Breast epithelium (tissue), 4 donors: ENCODE measurements at places on chromosomes 11 and 22. TPM values are rescaled to one million over a fixed set of nuclear protein-coding genes. Genes with fewer than 3 reads are reported as not detected.

GRCh38 chr22:21042978-21043859, 2.5 kb upstream of the LRRC74B start:
- H3K4me1 ChIP-seq, result no peaks in the 10 kb centered on the region
- no peaks in the 10 kb centered on the region for H3K27me3 ChIP-seq
- H3K36me3 ChIP-seq, result no peaks in the 10 kb centered on the region
- no peak for DNase-seq

GRCh38 chr11:17347676-17348075, 3.9 kb upstream of the NCR3LG1 start:
- H3K27ac ChIP-seq, result no peak overlapping the region
- H3K4me3 ChIP-seq, result no peak overlapping the region
- H3K4me1 ChIP-seq, result no peaks in the 10 kb centered on the region

The OR2AG2 gene
- not detected for total RNA-seq

The SEZ6L gene
- 0.16 TPM for total RNA-seq

DNA sequence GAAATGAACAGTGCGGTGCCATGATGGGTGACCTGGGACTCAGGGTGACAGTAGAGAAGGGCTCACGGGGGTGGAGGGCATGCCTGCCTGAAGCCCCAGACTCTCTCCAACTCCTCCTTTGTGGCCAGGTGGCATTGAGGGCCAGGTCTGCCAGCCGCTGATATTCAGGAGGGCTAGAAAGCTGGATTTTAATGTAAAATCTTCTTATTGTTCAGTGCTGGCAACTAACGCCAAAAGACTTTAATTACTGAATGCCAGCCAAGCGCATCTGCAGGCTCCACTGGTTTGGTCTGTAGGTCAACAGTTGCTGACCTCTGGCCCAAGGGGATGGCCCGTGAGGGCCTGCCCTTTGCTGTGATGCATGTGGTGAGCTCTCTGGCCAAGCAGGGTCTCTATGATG, 10.3 kb downstream of the MRGPRG start:
- no peaks in the 10 kb centered on the region for H3K27me3 ChIP-seq
- H3K36me3 ChIP-seq, result no peaks in the 10 kb centered on the region
- no peak for DNase-seq
- H3K4me1 ChIP-seq, result no peaks in the 10 kb centered on the region
- no peak overlapping the region for H3K27ac ChIP-seq

- no peak for DNase-seq
- H3K27ac ChIP-seq, result no peak overlapping the region
- no peaks in the 10 kb centered on the region for H3K27me3 ChIP-seq
Observed at GRCh38 chr22:21681566-21682370, 16.0 kb downstream of the PPIL2 start.

- no peaks in the 10 kb centered on the region for H3K27me3 ChIP-seq
- no peak overlapping the region for H3K27ac ChIP-seq
- no peak overlapping the region for H3K4me3 ChIP-seq
- no peaks in the 10 kb centered on the region for H3K36me3 ChIP-seq
- DNase-seq, result no peak
Observed at GRCh38 chr11:73859671-73860070, 17.0 kb downstream of the COA4 start.

DNA sequence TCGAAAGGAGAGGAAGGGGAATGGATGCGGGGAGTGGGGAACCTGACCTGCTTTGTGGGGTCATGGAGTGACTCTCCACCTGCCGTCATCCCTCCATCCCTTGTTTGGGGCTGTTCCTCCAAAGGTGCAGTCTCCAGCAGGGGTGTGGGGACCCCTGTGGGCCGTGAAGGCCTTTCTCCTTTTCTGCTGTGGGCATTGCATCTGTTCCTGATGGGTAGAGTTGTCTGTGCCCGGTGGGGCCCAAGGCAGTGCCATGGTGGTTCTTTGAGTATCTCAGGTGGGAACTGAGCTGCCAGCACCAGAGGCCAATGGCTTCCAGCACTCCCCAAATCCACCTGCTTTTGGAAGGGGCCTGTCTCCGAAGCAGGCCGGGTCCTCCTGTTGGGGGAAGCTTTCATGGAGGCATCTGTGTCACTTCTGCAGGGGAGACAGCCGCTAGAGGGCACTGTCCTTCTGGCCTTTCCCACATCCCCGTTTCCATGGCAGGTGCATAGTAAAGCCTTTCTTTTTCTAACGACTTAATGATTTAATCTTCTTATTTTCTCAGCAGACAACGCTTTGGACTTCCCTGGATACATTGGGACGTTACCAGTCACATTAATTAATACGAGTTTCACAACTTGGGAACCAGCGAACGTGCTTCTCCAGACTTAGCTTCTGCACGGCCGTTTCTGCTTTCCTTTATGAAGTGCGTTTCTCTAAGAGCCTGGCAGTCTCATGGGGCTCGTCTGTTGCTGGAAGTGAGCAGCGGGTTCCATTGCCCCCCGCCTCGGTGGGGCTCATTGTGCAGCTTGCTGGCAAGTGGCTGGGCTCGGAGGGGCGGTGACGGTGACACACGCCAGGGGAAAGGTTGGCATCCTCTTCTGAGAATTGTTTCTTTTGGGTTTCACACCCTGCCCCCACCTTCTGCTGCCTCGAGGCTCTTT, 57.1 kb downstream of the PARVB start:
- no peaks in the 10 kb centered on the region for H3K27me3 ChIP-seq
- H3K36me3 ChIP-seq, result no peaks in the 10 kb centered on the region
- no peaks in the 10 kb centered on the region for H3K4me1 ChIP-seq
- H3K27ac ChIP-seq, result no peak overlapping the region
- peak; percentile 59 for DNase-seq

- no peak overlapping the region for H3K27ac ChIP-seq
- H3K4me3 ChIP-seq, result no peak overlapping the region
- no peak for DNase-seq
Observed at GRCh38 chr11:77042111-77042726, 8.0 kb downstream of the B3GNT6 start.

DNA sequence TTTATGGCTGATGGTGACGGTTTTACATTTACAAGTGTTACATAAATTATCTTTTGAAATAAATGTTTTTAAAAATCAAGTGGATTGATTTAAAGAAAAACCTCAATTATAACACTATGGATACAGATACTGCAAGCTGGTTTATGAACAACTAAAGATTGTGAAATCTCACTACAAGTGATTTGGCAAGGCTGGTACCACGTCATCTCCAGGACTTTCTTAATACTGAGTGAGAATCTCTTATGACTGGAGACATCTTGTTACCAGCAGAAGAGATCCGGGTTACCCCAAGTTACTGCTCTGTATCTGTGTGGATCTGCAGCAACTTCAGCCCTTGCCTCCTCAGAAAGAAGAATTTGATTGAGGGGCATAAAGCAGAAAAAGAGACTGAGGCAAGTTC, 452.9 kb downstream of the MN1 start:
- no peak for DNase-seq
- no peaks in the 10 kb centered on the region for H3K27me3 ChIP-seq
- no peaks in the 10 kb centered on the region for H3K36me3 ChIP-seq
- H3K27ac ChIP-seq, result no peak overlapping the region
- H3K4me3 ChIP-seq, result no peak overlapping the region

The F2 gene
- not detected for total RNA-seq

The DEFB131B gene
- total RNA-seq, result not detected

DNA sequence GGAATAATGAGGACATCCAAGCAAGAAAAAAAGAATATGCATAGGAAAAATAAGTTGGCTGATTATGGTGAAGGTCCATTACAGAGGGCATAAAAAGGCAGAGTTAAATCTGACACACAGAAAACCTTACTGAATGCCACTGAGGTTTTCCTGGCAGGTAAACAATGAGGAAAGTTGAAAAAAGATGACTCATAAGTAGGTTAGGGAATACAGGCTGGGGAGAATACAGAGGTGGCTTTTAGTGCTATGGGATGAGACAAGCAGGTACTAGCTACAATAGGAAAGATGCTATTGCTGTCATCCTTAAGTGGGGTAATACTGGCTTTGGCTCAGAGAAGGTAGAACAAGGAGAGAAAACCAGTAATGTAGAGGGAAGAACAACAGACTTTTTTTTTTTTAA, 44.7 kb downstream of the CSTF3 start:
- H3K4me1 ChIP-seq, result no peaks in the 10 kb centered on the region
- no peak for DNase-seq
- H3K27me3 ChIP-seq, result no peaks in the 10 kb centered on the region
- no peak overlapping the region for H3K27ac ChIP-seq

- no peak for DNase-seq
- H3K4me1 ChIP-seq, result no peaks in the 10 kb centered on the region
- H3K27me3 ChIP-seq, result no peaks in the 10 kb centered on the region
Observed at GRCh38 chr11:108895579-108896480, 231.0 kb downstream of the DDX10 start.

DNA sequence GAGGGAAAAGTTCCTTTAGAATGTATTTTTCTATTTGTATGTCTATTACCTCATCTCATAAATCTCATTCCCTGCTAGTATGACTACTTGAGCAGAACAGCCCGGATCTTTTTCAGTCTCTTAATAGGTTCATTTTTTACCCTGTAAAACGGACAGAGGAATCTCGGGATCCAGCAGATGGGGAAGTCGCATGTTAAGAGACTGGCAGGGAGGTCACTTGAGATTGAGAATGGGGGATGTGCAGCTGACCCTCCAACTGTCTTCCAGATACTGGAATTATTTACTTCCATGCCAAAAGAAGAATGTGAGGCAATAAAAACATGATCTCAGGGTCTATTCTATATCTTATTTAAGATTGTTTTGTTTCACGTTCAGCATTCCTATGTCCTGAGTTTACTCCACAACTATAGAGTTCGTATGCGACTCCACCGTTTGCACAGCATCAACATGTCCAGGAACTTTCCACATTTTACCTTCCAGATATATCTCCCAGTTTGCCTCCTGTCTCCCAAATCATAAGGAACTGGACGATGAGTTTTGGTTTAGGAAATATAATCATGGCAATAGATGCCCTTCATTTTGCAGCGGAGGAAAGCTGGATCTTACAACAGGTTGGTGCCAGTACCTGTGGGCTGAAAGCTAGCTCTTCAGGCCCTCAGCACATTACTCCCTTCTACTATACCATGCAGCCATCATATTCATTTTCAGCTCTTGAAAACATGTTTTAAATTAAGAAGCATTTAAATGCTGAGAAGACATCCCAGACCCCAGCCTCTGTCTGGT, 181.5 kb downstream of the MAML2 start:
- no peaks in the 10 kb centered on the region for H3K27me3 ChIP-seq
- no peak for DNase-seq
- no peak overlapping the region for H3K4me3 ChIP-seq
- H3K36me3 ChIP-seq, result no peaks in the 10 kb centered on the region
- H3K4me1 ChIP-seq, result no peaks in the 10 kb centered on the region

DNA sequence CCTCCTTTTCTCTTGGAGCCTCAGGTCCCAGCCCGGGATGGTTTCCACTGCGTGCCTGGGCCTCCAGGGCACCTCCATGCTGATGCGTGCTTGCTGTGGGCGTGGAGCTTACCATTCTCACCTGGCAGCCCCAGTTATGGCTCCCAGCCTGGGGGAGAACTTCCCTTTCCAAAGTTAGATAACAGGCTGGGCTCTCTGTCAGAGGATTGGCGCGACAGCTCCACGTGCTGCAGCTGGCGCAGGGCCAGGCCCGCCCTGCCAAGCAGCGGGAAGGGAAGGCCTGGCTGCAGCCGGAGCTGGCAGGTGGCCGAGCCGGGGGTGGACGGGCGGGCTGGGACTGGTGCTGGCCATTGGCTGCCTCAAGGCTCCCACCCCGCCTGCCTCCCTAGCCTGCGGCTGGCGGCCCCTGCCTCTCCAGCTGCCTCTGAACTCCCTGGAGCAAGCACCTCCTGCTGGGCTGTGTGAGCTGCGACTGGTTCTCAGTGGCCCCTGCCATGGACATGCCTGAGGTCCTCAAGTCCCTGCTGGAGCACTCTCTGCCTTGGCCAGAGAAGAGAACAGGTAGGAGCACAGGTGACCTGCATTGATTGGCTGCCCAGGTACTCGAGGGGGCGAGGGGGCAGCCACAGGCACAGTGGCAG, 14.6 kb upstream of the TEF start:
- peak overlapping the region; percentile 42 for H3K27ac ChIP-seq
- peaks cover 6% of the 10 kb centered on the region for H3K4me1 ChIP-seq
- H3K4me3 ChIP-seq, result peak overlapping the region; percentile 40
- no peaks in the 10 kb centered on the region for H3K36me3 ChIP-seq
- H3K27me3 ChIP-seq, result no peaks in the 10 kb centered on the region

The NLRP14 gene
- 0.16 TPM for total RNA-seq

DNA sequence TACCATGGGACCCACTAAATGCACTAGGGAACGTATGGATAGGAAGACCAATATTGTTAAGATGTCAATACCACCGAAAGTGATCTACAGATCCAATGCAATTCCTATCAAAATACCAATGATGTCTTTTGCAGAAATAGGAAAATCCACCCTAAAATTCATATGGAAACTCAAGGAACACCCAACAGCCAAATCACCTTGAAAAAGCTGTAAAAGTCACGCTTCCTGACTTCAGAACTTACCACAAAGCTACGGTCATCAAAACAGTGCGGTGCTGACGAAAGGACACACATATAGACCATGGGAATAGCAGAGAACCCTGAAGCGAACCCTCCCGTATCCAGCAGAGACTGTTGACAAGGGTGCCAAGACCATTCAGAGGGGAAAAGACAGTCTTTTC, 20.5 kb downstream of the BRD1 start:
- DNase-seq, result no peak
- H3K4me1 ChIP-seq, result peaks cover 5% of the 10 kb centered on the region
- H3K27me3 ChIP-seq, result no peaks in the 10 kb centered on the region
- no peak overlapping the region for H3K4me3 ChIP-seq
- no peak overlapping the region for H3K27ac ChIP-seq

GRCh38 chr11:114877976-114878375, 199.6 kb downstream of the NXPE2 start:
- no peaks in the 10 kb centered on the region for H3K36me3 ChIP-seq
- H3K27ac ChIP-seq, result no peak overlapping the region
- H3K4me3 ChIP-seq, result no peak overlapping the region
- H3K4me1 ChIP-seq, result no peaks in the 10 kb centered on the region

The FOLR1 gene
- 45.2 TPM for total RNA-seq

- H3K4me3 ChIP-seq, result no peak overlapping the region
- no peaks in the 10 kb centered on the region for H3K4me1 ChIP-seq
- no peak for DNase-seq
- H3K36me3 ChIP-seq, result no peaks in the 10 kb centered on the region
- H3K27ac ChIP-seq, result no peak overlapping the region
- H3K27me3 ChIP-seq, result no peaks in the 10 kb centered on the region
Observed at GRCh38 chr11:130465263-130465662, 16.8 kb downstream of the ADAMTS15 start.

The FUT4 gene
- 5.3 TPM for total RNA-seq

- H3K27me3 ChIP-seq, result no peaks in the 10 kb centered on the region
- H3K27ac ChIP-seq, result no peak overlapping the region
- peaks cover 7% of the 10 kb centered on the region for H3K4me1 ChIP-seq
- H3K36me3 ChIP-seq, result no peaks in the 10 kb centered on the region
- no peak for DNase-seq
Observed at GRCh38 chr22:23565305-23565914, 14.7 kb downstream of the IGLL1 start.

- peak overlapping the region; percentile 86 for H3K4me3 ChIP-seq
- H3K27me3 ChIP-seq, result no peaks in the 10 kb centered on the region
- no peak for DNase-seq
- H3K36me3 ChIP-seq, result no peaks in the 10 kb centered on the region
- peaks cover 8% of the 10 kb centered on the region for H3K4me1 ChIP-seq
Observed at GRCh38 chr11:34916843-34917770, 689 bp downstream of the PDHX start.

- no peaks in the 10 kb centered on the region for H3K36me3 ChIP-seq
- no peak for DNase-seq
- H3K4me1 ChIP-seq, result no peaks in the 10 kb centered on the region
- no peak overlapping the region for H3K27ac ChIP-seq
- H3K4me3 ChIP-seq, result no peak overlapping the region
Observed at GRCh38 chr22:35930933-35931332, 97.7 kb downstream of the RBFOX2 start.
